Activated CD4-positive, alpha-beta T cell treated with anti-CD3 and anti-CD28 coated beads, Interleukin-2, Interleukin-4, amounts not matched to agents 100 ng/mL and 50 ng/mL, durations not matched to agents 16 hours and 8 hours (primary cell): ENCODE measurements at places on chromosomes 6 and 20.

DNA sequence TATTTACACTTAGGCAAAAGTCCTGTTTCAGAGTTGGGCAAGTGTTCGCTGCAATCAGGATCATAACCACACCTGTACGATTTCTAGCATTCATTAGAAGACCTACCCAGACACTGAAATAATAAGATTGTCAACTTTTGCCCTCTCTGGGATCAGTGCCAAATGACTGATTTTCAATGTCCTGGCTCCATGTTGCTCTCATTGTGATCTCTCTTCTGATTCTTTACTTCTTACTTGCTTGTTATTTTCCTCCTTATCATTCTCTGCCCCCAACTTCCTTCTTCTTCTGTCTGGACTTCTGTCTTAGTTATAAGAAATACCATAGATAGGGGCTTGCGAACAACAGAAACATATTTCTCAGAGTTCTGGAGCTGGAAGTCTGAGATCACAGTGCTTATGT, 94.4 kb upstream of the BMP2 start:
- no peak for DNase-seq

- DNase-seq: no peak
Observed at GRCh38 chr6:113287396-113287795, 569.7 kb upstream of the MARCKS start.

- DNase-seq: no peak
Observed at GRCh38 chr6:138572167-138572875, 73.0 kb upstream of the NHSL1 start.

DNA sequence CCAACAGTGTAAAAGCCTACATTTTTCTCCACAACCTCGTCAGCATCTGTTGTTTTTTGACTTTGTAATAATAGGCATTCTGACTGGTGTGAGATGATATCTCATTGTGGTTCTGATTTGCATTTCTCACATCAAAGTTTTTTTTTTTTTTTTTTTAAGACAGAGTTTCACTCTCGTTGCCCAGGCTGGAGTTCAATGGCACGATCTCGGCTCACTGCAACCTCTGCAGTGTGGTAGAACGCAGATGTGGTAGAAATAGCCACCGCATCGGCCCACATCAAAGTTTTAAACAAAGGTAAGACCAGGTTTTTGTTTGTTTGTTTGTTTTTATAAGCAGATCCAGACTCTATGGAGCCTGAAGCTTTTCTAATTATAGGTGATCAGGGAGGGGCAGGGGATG, 12.7 kb upstream of the PPP1R3G start:
- DNase-seq: no peak

- DNase-seq: no peak
Observed at GRCh38 chr6:40075056-40075590, 140.9 kb upstream of the MOCS1 start.

DNA sequence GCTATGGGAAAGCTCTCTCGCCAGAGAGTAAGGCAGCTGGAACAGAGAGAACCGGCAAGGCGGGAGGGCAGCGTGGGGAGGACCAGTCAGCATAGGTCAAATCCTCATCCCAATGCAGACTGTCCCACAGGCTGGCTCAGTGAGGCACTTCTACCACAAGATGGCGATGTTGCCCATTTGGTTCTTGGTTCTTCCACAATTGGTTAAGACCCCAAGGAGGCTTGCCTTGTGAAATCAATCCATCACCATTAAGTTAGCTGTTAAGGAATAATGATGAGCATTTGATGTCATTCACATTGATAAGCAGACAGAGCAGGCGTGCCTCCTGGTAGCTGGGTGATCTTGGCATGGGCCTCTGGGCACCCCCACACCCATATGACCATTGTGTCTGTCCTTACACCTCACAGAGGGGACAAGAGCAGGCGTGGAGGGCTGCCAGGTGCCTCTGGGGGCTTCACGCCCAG, 2.4 kb downstream of the CSTL1 start:
- peak; percentile 65 for DNase-seq

GRCh38 chr6:95091823-95092436, 485.4 kb upstream of the MANEA start:
- DNase-seq: peak; percentile 32

GRCh38 chr6:129792049-129792448, 69.1 kb downstream of the TMEM244 start:
- no peak for DNase-seq

DNA sequence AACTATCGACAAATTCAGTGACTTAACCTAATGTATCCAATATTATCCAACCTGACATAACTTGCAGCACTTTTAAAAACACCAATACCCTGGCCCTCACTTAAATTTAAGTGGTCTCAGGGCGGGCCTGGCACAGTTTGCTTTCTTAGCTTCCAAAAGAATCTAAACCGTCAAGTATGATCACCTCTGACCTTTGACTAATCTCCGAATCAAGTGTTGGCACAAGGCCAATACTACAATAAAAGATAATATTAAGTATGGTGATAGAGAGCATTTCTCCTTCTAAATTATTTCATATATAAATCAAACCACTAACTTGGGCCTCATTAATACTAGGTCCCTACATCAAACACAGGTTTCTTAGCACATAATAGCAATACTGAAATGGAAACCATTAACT, 153.0 kb downstream of the PTPRK start:
- DNase-seq: no peak

- peak; percentile 82 for DNase-seq
Observed at GRCh38 chr6:158703837-158704822, 54.3 kb downstream of the SYTL3 start.

GRCh38 chr20:19543101-19543500, 215.0 kb upstream of the RIN2 start:
- no peak for DNase-seq

- no peak for DNase-seq
Observed at GRCh38 chr6:33453393-33454008, 875 bp upstream of the ZBTB9 start.

- DNase-seq: no peak
Observed at GRCh38 chr6:116386581-116387299, 16.0 kb downstream of the DSE start.

- DNase-seq: no peak
Observed at GRCh38 chr6:118724211-118724610, 72.8 kb upstream of the CEP85L start.

GRCh38 chr6:36916126-36916525, 30.4 kb downstream of the C6orf89 start:
- DNase-seq: no peak

GRCh38 chr6:4575714-4576113, 200.5 kb upstream of the CDYL start:
- DNase-seq: no peak

- DNase-seq: no peak
Observed at GRCh38 chr6:147531321-147531720, 22.8 kb downstream of the SAMD5 start.

DNA sequence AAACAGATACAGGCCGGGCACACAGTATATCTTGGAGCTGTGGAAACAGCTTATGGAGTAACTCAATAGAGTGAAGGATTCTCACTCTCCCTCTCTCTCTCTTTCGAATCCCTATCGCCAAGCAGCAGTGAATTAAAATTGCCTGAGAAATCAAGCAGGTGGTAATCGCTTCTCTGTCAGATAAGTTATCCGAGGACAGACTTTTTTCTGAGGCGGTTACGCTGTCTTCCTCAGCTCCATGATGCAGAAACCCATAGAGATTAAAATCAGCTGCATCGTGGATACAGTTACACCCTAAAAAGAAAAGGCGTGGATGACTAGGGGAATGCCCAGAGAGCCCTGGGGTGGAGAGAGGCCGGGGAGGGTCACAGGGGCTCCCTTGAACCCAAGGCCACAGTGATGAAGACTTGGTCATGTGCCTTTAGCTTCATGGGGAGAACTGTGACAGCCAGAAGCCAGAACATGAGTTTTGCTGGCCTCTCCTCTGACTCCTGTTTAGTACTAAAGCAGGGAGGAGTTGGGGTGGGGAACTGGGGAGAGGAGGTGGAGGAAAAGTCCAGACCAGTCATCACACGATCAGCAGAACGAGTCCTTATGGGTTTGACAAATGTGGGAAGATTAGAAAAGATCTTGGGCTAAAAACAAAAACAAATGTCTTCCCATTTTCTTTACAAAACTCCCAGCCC, 138.8 kb upstream of the JARID2 start:
- no peak for DNase-seq

GRCh38 chr6:169498916-169499513, 202.8 kb downstream of the WDR27 start:
- no peak for DNase-seq

DNA sequence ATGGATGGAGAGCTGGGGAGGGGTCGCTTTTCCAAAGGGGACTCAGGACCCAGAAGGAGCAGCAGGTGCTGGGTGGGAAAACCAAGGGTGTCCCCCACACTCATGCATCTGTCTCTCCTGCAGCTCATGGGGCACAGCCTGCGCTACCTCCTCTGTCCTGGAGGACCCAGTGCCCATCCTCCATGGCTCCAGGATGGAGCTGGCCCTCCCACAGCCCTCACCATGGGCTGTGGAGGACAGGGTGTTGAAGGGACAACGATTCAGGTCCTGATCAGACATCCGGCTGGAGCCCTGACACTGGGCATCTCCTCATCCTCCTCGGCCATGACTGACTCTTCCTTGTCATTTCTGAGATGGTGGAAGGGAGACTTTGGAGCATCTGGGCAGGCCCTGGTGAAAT, 97.9 kb upstream of the SULF2 start:
- DNase-seq: no peak
